ENCODE measurements at places on chromosomes 3 and 15. TPM values are rescaled to one million over a fixed set of nuclear protein-coding genes. Genes with fewer than 3 reads are reported as not detected.

DNA sequence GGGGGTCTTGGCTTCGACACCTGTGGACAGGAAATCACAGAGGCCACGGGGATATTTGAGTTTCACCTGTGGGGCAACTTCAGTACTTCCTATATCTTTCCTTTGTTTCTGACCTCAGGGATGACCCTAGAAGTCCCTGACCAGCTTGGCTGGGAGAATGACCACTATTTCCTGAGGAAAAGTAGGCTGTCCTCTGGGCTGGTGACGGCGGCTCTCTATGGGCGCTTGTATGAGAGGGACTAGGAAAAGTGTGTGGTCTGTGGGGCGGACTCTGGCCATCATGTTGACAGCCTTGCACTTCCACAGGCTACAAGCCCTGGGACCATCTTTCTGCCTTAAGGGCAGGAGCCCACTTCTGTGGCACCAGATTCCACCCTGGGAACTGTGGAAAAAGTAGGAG lies 43.7 kb downstream of the BTD start:
- DNase-seq, result peak; percentile 85

DNA sequence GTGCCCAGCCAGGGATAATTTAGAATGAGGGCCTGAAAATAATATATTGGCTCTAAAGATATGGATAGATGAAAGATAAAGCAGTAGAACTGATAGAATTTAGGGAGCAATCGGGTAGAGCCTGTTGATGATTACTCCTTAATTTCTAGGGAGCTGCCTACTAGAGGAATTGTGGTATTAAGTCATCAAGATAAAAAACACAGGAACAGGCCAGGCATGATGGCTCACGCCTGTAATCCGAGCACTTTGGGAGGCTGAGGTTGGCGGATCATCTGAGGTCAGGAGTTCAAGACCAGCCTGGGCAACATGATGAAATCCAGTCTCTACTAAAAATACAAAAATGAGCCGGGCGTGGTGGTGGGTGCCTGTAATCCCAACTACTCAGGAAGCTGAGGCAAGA lies 130.4 kb downstream of the PCCB start:
- no peak for DNase-seq

DNA sequence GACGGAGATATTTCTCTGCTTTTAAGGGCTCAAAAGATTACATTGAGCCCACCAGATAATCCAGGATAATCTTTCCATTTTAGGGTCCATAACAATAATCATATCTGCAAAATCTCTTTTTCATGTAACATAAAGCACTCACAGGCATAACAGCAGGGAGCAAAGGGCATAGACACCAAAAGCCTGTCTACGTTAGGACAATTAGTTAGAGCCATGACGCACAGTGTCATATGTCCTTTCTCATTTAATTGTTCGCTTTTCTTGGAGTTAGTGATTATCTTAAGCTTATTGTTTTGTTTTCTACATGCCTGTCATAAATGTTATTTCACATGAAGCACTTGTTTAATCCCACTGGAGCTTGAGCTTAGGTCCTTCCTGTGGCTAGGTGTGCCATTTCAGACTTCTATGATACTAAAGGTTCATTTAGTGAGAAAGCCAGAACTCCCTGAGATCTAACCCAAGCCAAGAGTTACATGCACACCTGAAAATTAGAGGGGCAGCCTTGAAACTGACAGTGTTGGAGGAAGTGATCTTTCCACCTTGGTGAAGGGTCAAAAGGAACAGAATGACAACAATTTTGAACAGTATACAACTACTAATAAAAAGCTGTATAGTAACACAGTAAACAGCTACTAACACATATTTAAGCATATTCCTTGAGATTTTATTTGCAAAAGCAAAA lies 11.7 kb upstream of the HHATL start:
- DNase-seq, result no peak

GRCh38 chr15:70159713-70160009 lies 61.9 kb upstream of the TLE3 start:
- DNase-seq, result no peak

GRCh38 chr3:82796765-82797164 lies 1035.3 kb upstream of the GBE1 start:
- no peak for DNase-seq

CILP gene
- 68.9 TPM for total RNA-seq
